ENCODE measurements at places on chromosomes 12 and 14.

DNA sequence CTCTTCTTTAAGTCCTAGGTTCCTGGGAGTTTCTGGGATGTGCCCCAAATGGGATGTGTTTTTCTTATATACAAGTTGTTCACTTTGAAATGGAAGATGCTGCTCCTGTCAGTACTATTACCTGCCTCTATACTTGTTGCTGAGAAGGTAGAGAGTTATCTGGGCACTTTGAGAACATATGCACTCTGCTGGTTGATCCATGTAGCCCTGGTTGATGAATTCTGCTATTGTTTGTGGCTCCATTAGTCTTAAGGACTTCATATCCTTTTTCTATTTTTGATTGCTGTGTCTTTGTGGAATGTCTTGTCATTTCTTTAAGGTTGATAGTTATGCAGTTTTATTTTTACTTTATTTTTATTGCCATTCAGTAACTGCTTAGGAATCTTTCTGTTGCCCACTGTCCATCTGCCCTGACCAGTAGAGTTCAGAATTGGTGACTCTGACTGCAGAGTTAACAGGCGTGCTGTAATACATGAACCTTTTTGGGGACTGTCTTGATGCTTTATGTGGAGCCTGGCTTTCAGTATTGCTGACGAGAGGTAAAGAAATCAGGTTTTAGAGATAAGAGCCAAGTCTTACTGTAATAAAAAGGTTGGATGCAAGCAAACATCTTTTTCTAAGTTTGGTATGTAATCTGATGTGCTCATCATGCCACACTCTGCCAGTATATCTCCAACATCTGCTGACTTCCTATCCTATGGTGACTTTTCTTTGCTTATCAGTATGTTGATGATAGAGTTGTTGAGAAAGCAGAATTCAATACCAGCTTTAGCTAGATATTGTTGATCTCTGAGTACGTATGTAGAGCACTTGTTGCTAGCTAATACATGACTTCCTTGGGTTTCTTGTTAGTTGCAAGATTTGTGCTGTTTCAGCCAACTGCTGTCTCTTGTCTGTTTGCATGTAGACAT is 1.6 kb downstream of the GMPR2 start:
- no peak for DNase-seq

GRCh38 chr12:112665958-112666357 is 125.6 kb upstream of the RPH3A start:
- DNase-seq = no peak

- DNase-seq = no peak
These were observed 750.2 kb downstream of the TMEM121 start for GRCh38 chr14:106276326-106277267.

DNA sequence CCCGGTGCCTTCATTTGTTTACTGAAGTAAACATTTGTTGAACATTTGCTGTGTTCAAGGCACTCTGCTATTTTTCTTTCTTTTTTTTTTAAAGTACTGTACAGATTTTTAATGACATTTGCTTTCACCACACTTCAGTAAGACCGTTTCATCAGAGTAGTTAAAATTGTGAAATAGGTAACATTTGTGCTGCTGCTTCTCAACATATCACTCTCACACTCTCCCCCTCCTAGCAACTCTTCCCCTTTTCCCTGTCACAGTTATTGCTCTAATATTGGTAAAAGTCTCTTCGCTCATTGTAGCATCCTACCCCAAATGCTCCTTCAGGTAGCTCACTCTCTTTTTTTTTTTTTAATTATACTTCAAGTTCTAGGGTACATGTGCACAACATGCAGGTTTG is 49.6 kb downstream of the SRGAP1 start:
- no peak for DNase-seq

DNA sequence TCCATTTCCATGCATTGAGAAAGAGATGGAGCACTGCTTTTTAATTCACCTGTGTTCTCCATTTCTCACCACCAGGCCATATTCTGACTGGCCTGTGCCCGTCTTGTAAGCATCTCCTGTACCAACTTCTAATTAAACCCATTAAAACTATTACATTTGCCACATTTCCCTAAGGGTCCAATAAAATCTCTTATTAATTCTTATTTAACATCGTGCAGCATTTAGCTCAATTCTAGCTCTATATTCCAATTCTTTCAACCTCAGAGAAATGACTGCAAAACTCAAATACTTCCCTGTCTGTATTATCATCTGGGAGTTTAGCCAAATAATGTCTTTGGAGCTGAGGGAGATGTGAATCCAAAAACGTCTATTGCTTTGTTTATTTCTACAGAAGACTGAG is 495.4 kb upstream of the TMEM132C start:
- DNase-seq = no peak

- DNase-seq = no peak
These were observed 10.7 kb downstream of the CEP170B start for GRCh38 chr14:104875811-104876210.

- no peak for DNase-seq
These were observed 37.1 kb upstream of the AMN1 start for GRCh38 chr12:31765931-31766330.

DNA sequence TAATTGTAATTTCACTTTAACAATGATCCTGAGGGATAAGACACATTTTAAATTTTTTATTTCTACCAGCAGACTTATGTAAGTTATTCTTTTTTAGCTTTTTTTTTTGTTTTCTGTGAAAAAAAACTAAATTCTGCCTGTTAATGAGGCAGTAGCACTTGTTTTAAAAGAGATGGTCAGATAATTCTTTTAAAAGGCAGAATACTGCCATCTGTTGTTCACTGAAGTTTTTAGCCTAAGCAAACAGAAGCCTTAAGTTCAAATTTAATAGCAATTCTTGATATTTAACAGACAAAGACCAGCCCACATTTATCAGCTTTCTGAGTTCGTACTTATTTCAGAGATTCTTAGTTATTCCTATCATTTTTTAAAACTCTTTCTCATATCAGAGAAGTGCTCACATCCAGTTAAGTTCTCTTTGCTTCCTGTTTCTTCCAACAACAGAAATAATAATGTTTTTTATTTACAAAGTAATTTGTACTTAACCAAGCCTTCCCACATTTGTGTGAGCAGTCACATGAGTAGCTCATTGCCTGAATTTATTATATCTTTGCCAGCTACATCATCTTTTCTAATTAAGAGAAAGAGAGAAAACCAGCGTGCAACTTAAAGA is 93.4 kb upstream of the SLCO1C1 start:
- DNase-seq = no peak

GRCh38 chr12:4506870-4507269 is 31.8 kb upstream of the RAD51AP1 start:
- DNase-seq = no peak

DNA sequence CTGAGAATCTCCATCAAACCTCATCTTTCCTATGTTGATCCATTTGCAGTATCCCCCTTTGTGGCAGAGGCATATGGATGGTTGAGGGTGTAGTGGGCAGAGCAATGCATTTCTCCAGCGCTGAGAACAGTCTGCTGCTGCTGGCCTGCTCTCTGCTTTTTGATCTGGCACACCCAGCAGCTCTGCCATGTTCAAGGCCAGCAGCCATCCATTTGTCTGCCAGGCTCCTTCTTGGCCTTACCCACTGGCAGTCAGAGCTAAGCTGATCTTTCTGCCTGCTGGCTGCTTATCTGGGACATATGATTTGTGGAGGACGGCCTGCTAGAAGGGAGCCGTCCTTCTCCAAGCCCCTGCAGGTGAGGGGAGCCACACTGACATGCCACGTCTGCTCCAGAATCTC is 17.0 kb downstream of the NPC2 start:
- DNase-seq = no peak

- no peak for DNase-seq
These were observed 6.2 kb downstream of the SIX1 start for GRCh38 chr14:60643141-60643462.

DNA sequence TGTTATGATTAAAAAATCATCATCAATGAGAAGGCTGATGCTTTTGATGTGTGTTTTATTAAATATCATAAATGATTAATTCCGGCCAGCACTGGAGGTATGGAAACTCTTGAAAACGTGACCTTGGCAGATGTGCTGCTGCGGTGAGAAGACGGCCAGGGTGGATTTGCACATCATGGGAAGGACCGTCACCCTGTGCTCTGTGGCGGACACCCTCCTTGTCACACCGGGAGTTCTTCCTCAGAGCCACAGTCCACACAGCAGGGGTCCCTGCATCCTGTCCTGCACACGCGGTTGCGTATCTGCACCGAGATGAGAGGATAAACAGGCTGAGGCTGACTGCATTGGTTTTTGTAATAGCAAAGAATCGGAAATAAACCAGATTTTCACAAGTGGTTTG is 33.5 kb downstream of the FZD10 start:
- DNase-seq = no peak

DNA sequence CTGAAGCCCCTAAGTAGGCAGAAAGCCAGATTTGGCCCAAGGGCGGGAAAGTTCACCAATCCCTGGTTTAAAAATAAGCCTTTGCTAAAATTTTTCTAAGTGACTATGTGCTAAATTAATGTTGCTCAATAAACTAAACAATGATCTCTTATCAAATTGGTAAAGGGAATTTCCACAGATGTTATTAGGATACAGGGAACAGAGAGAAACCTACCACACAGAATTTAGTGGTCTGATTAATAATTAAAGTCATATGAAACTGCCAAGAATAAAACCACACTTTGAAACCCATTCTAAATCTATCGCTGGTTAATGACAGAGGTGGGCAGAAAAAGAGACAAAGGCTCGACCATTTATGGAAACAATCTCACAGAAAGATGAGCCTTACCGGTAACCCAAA is 22.0 kb downstream of the ANAPC5 start:
- no peak for DNase-seq

GRCh38 chr12:93592641-93593406 is 20.3 kb downstream of the SOCS2 start:
- DNase-seq = no peak

DNA sequence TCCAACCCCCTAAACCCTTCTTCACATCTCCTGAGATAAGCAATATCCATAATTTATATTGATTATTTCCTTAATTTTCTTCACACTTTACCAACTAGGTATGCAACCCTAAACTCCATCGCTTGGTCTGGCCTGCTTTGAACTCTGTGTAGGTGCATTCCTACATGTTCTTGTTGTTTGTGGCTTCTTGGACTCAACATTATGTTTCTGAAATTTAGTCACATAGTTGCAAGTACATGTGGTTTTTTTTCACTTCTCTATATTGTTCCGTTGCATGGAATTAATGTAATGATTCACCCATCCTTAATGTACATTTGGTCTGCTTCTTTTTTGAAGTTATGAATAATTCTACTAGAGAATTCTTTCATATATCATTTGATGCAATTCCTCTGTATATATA is 1.6 kb upstream of the TAS2R30 start:
- no peak for DNase-seq

DNA sequence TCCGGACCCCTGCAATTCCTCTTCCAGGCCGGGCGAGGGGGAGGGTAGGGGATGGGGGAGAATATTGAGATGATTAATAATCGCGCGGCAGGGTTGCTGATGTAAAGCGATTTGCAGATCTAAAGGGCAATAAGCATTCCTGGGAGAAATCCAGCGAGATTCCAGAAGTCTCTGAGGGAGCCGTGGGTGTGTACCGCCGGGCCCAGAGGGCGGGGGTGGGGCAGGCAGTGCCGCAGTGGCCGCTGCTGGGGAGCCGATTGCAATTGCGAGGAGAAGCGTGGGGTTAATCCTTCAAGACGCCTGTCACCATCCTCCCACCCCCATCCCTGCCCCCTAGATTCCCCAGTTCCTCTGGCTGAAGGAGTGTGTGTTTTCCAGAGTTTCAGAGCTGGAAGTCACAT is 16.4 kb downstream of the FOS start:
- DNase-seq = no peak

- DNase-seq = no peak
These were observed 24.8 kb upstream of the INF2 start for GRCh38 chr14:104664588-104664987.

GRCh38 chr14:54001189-54001878 is 44.7 kb upstream of the BMP4 start:
- no peak for DNase-seq

GRCh38 chr12:72753571-72753970 is 481.4 kb downstream of the TRHDE start:
- DNase-seq = no peak

- DNase-seq = no peak
These were observed 61.6 kb upstream of the GNPNAT1 start for GRCh38 chr14:52852810-52853521.

DNA sequence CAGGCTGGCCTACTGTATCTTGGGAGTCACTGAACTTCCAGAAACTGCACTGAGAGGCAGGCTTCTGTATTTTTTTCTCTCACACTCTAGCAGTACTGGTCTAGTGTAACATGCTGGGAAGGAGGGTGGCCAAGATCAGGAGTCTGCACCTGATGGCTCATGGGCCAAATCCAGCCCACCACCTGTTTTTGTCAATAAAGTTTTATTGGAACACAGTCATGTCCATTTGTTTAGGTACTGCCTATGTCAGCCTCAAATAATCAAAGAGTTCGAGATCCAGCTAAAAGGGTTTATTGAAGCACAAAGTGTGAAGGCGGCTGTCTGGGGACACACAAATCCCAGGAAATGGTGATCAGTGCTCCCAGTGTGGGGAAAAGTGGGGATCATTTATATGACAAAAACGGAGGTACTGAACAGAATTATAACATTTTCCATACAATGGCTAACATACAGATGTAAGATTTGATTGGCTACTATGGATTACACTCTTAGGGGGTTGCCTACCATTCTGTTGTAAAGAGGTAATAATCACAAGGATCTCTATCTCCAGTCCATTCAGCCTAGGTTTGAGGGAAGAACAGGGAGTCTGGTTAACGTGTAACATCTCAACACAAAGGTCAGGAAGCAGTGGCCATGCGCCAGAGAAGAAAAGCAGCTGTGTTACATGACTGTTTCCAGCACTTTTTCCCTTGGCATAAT is 12.9 kb downstream of the USP30 start:
- DNase-seq = no peak

DNA sequence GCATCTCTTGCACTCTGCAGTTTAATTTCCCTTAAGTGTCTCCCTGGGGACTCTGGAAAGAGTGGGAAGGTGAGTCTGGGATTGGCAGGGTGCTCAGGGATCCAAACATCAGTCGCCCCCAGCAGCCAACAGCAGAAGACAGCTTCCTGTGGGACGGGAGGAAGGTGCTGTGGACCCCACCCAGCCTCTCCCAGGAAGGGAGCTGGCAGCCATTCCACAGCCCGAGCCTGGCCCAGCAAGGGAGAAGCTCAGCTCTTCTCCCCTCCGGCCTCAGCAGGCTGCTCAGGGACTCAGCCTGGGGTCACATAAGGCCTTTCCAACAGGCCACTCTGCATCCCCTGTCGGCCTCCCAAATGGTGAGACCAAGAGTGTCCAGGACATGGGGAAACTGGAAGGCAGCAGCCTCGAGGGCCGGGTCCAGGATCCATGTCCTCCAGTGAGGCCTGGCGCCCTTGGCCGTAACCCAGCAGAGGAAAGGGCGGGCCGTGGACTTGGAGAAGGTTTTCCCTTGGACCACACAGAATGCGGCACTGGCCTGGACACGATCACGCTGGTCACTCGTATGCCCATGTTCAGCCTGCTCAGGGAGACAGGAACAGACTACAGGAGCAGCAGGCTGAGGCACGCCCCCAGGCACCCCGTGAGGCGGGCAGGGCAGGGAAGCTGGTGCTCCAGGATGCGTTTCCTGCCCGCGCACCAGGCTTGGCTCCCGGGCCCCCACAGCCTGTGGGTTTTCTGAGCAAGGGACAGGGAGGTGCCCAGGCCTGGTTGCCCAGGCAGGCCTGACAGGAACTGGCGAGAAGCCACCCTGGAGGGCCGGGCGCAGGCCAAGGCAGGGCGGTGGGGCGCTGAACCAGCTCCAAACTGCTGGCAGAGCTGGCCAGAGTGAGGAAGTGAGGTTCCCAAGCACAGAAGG is 3.5 kb downstream of the XRCC3 start:
- DNase-seq = no peak

- DNase-seq = no peak
These were observed 397.1 kb downstream of the MDGA2 start for GRCh38 chr14:47278233-47278842.

- DNase-seq = no peak
These were observed 87.6 kb upstream of the SSTR1 start for GRCh38 chr14:38120109-38120508.
